ENCODE measurements at places on chromosomes 13 and 19. TPM values are rescaled to one million over a fixed set of nuclear protein-coding genes. Genes with fewer than 3 reads are reported as not detected.
A peak's percentile ranks its signal among the peaks of the same experiment; 100 is the strongest.

DNA sequence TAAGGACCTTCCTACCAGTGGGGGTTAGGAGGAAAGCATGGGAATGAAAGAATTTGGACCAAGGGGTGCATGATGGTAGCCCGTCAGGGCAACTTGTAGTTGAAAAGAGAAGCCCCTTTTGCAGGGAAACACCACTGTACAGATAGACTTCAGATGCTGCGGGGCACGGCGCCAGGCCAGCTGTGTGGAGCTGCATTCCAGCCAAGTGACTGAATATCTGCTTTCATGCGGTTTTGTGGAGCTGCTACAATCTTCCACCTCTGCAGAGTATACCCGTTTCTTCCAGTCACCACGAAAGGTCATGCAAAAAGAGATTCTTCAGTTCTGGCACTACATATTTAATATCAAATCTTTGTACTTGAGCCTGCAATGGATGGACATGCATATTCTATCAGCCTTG is 104.7 kb downstream of the RGCC start:
- H3K27me3 ChIP-seq: no peaks in the 10 kb centered on the region
- no peaks in the 10 kb centered on the region for H3K36me3 ChIP-seq
- H3K4me1 ChIP-seq: peaks cover 12% of the 10 kb centered on the region
- no peak for DNase-seq
- no peak overlapping the region for H3K27ac ChIP-seq

Gene EHD2
- polyA plus RNA-seq: 18.3 TPM

GRCh38 chr13:76632401-76633044 is 253.7 kb downstream of the KCTD12 start:
- H3K4me1 ChIP-seq: no peaks in the 10 kb centered on the region
- H3K36me3 ChIP-seq: no peaks in the 10 kb centered on the region
- H3K27me3 ChIP-seq: no peaks in the 10 kb centered on the region
- no peak overlapping the region for H3K4me3 ChIP-seq

DNA sequence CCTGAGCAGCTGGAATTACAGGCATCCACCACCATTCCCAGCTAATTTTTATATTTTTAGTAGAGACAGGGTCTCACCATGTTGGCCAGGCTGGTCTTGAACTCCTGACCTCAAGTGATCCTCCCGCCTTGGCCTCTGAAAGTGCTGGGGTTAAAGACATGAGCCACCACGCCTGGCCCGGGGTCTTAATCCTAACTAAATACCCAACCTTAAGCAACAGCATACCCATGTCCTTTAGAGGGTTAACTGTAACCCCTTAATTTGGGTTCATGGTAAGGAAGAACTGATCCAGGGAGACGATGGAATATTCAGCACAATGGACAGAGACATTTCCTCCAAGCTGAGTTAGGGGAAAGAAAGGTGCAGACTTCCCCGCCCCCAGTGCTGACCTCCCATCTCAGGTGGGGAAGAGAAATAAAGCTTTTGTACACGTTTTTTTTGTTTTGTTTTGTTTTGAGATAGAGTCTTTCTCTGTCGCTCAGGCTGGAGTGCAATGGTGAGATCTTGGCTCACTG is 8.7 kb upstream of the GALP start:
- H3K36me3 ChIP-seq: no peaks in the 10 kb centered on the region
- H3K4me1 ChIP-seq: peaks cover 3% of the 10 kb centered on the region
- no peaks in the 10 kb centered on the region for H3K27me3 ChIP-seq
- DNase-seq: no peak
- H3K27ac ChIP-seq: no peak overlapping the region
- H3K4me3 ChIP-seq: no peak overlapping the region

Gene AXL
- 12.2 TPM for polyA plus RNA-seq

GRCh38 chr13:19592657-19593180 is 31.4 kb upstream of the TPTE2 start:
- H3K4me1 ChIP-seq: peaks cover 6% of the 10 kb centered on the region
- H3K27ac ChIP-seq: no peak overlapping the region
- H3K4me3 ChIP-seq: no peak overlapping the region
- no peak for DNase-seq
- no peaks in the 10 kb centered on the region for H3K27me3 ChIP-seq
- H3K36me3 ChIP-seq: no peaks in the 10 kb centered on the region

DNA sequence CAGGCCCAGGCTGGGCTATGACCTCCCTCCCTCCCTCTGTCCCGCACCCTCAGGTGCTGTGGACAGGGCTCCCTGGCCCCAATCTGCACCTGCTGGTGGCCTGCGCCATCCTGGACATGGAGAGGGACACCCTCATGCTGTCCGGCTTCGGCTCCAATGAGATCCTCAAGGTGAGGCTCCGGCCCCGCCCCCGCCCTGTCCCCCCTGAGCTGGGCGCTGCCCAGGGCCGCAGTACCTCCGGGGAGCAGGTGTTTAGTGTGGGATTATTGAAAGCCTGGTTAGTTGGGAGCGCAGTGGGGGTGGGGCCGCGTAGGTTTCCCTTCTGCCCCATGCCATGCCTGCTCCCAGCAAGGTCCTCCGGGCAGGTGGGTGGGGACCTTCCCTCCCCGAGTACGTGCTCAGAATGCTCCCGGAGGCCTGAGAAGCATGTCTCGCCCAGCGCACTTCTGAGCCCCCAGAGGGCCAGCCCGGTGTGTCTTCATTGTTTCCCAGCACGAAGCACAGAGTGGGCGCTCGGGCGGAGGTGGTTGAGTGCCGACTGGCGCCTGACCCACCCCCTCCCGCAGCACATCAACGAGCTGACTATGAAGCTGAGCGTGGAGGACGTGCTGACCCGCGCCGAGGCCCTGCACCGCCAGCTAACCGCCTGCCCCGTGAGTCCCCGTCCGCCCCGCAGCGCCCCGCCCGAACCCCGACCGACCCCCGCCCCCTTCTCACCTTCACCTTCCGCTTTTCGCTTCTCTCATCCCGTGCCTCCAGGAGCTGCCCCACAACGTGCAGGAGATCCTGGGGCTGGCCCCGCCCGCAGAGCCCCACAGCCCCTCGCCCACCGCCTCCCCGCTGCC is 8.8 kb downstream of the IL4I1 start:
- H3K36me3 ChIP-seq: peaks cover 14% of the 10 kb centered on the region
- H3K4me1 ChIP-seq: peaks cover 7% of the 10 kb centered on the region
- peaks cover 7% of the 10 kb centered on the region for H3K27me3 ChIP-seq
- no peak overlapping the region for H3K27ac ChIP-seq
- no peak overlapping the region for H3K4me3 ChIP-seq
- no peak for DNase-seq

- no peak for DNase-seq
- H3K4me3 ChIP-seq: no peak overlapping the region
- no peaks in the 10 kb centered on the region for H3K36me3 ChIP-seq
Measured at GRCh38 chr13:110801044-110801443, 87.5 kb downstream of the ING1 start.

DNA sequence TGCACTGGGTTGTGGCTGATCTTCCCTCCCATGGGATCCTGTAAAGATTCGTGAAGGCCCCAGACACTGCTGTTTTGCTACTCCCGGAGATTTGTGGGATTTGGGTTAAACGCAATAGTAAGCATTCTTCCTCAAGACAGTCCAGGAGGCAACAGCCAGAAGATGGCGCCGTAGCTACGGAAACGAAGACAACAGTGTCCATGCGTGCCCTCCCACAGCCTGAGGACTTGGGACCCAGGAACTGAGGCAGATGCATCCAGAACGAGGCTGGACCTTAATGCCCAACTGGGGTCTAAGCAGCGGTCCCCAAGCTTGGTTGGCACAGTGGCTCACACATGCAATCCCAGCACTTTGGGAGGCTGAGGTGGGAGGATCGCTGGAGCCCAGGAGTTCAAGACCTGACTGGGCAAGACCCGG is 57.6 kb upstream of the ZNF507 start:
- no peaks in the 10 kb centered on the region for H3K27me3 ChIP-seq
- no peak overlapping the region for H3K4me3 ChIP-seq
- no peaks in the 10 kb centered on the region for H3K4me1 ChIP-seq

GRCh38 chr13:91356919-91357612 is 9.6 kb downstream of the MIR17HG start:
- H3K27ac ChIP-seq: no peak overlapping the region
- peaks cover 33% of the 10 kb centered on the region for H3K36me3 ChIP-seq
- no peak for DNase-seq
- H3K27me3 ChIP-seq: no peaks in the 10 kb centered on the region

- H3K36me3 ChIP-seq: no peaks in the 10 kb centered on the region
- no peaks in the 10 kb centered on the region for H3K27me3 ChIP-seq
- no peak overlapping the region for H3K27ac ChIP-seq
- peaks cover 13% of the 10 kb centered on the region for H3K4me1 ChIP-seq
- H3K4me3 ChIP-seq: no peak overlapping the region
- DNase-seq: no peak
Measured at GRCh38 chr19:55626350-55626749, 2.0 kb upstream of the ZNF784 start.

DNA sequence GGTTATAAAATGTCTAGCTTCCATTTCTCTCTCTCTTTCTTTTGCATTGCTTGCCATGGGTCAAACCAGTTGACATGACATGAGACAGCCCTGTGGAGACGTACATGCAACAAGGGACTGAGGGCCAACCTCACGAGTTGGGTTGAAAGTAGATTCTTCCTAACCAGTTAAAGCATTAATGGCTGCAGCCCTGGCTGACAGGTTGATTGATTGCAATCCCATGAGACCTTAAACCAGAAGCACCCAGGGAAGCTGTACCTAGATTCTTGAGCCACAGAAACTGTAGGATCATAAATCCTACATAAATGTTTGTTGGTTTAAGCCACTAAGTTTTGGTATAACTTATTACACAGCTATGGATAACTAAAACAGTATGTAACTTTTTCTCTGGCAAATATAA is 373.8 kb downstream of the DACH1 start:
- no peaks in the 10 kb centered on the region for H3K36me3 ChIP-seq
- no peaks in the 10 kb centered on the region for H3K4me1 ChIP-seq
- no peak overlapping the region for H3K4me3 ChIP-seq
- no peak overlapping the region for H3K27ac ChIP-seq
- no peak for DNase-seq

GRCh38 chr19:45501730-45502014 is 3.4 kb downstream of the PPM1N start:
- H3K4me1 ChIP-seq: peaks cover 24% of the 10 kb centered on the region
- no peak overlapping the region for H3K4me3 ChIP-seq
- no peaks in the 10 kb centered on the region for H3K36me3 ChIP-seq
- no peaks in the 10 kb centered on the region for H3K27me3 ChIP-seq
- no peak overlapping the region for H3K27ac ChIP-seq

Gene IGFL3
- polyA plus RNA-seq: 236 TPM

- no peak overlapping the region for H3K27ac ChIP-seq
- no peak overlapping the region for H3K4me3 ChIP-seq
- H3K4me1 ChIP-seq: no peaks in the 10 kb centered on the region
- DNase-seq: no peak
Measured at GRCh38 chr19:41525989-41526388, 50.0 kb upstream of the CEACAM21 start.

Gene SYCN
- polyA plus RNA-seq: not detected

Gene ZNF723
- not detected for polyA plus RNA-seq

DNA sequence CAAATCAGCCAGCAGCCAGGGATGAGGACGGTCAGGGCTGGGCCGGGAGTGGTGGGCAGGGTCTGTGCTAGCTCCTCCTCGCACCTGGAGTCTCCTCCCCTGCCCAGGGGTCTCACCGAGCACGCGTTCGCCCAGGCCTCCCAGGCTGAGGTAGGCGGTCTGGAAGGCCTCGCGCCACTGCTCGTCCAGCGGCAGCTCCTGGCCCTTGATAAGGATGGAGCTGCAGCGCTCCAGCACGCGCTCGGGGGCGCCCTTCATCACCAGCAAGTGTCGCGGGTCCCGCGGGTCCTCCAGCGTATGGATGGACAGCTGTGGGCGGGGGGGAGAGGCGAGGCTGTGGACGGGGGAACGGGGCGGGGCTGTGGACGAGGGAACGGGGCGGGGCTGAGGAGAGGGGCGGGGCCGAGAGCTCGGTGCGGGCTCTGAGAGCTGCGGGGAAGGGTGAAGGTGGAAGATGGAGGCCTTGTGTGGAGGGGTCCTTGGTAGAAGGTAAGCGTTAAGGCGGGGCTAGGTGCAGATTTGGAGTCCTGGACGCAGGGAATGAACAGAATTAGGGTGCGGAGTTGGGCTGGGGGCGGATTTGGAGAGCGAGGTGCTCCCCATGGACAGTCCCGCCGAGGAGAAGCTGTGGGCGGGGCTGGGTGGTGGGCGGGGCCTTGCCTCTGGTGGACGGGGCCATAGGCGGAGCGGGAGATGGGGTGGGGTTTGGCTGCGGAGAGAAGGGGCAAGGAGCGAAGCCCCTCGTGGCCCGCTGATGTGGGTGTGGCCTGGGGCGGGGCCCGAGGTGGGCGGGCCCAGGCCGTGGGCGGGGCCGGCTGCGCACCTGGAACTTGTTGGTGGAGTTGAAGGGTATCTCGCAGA is 5.7 kb downstream of the ATP4A start:
- H3K27me3 ChIP-seq: peaks cover 23% of the 10 kb centered on the region
- H3K4me1 ChIP-seq: no peaks in the 10 kb centered on the region
- no peaks in the 10 kb centered on the region for H3K36me3 ChIP-seq
- H3K4me3 ChIP-seq: no peak overlapping the region
- H3K27ac ChIP-seq: no peak overlapping the region

GRCh38 chr19:6518145-6518911 is 12.5 kb upstream of the TNFSF9 start:
- H3K27me3 ChIP-seq: no peaks in the 10 kb centered on the region
- no peaks in the 10 kb centered on the region for H3K36me3 ChIP-seq
- H3K27ac ChIP-seq: no peak overlapping the region
- no peak for DNase-seq

DNA sequence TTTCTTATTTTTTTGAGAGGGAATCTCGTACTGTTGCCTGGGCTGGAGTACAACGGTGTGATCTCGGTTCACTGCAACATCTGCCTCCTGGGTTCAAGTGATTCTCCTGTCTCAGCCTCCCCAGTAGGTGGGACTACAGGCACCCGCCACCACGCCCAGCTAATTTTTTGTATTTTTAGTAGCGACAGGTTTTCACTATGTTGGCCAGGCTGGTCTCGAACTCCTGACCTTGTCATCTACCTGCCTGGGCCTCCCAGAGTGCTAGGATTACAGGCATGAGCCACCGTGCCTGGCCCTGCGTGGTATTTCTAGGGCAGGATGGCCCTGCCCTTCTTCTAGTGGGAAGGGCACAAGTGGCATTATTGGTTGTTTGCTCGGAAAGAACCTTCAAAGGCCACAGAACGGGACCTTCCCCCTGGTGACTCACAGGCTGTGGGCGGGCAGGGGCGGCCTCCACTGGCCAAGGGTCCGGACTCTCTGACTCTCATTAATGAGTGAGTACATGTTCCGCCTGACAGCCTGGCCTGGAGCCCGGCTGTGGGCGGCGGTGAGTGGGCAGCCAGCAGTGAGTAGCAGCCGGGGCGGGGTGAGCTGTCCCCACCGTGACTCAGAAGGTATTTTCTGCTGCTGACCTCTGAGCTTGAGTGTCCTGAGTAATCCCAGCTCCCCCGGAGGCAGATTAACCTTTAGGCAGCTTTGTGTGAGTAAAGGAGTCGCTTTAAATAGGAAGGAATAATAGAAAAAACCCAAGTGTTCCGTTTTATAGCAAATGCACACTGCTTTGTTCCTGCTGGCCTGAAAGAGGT is 5.1 kb downstream of the DOT1L start:
- no peaks in the 10 kb centered on the region for H3K36me3 ChIP-seq
- DNase-seq: peak; percentile 92
- H3K27ac ChIP-seq: peak overlapping the region; percentile 48
- H3K4me3 ChIP-seq: no peak overlapping the region
- no peaks in the 10 kb centered on the region for H3K27me3 ChIP-seq

Gene FCAR
- polyA plus RNA-seq: not detected

Gene ZBTB7A
- polyA plus RNA-seq: 3.7 TPM

Gene TNFRSF19
- 1.2 TPM for polyA plus RNA-seq

- no peak overlapping the region for H3K27ac ChIP-seq
- H3K4me1 ChIP-seq: peaks cover 4% of the 10 kb centered on the region
- H3K36me3 ChIP-seq: no peaks in the 10 kb centered on the region
- no peaks in the 10 kb centered on the region for H3K27me3 ChIP-seq
Measured at GRCh38 chr13:66937423-66937822, 292.7 kb downstream of the PCDH9 start.

Gene BLOC1S3
- polyA plus RNA-seq: 6.9 TPM

Gene DACH1
- not detected for polyA plus RNA-seq
